Activated CD4-positive, alpha-beta T cell treated with anti-CD3 and anti-CD28 coated beads, Interleukin-2, Interleukin-4, amounts not matched to agents 100 ng/mL and 50 ng/mL, durations not matched to agents 16 hours and 8 hours (primary cell): ENCODE measurements at places on chromosomes 16 and 17.
A peak's percentile ranks its signal among the peaks of the same experiment; 100 is the strongest.

DNA sequence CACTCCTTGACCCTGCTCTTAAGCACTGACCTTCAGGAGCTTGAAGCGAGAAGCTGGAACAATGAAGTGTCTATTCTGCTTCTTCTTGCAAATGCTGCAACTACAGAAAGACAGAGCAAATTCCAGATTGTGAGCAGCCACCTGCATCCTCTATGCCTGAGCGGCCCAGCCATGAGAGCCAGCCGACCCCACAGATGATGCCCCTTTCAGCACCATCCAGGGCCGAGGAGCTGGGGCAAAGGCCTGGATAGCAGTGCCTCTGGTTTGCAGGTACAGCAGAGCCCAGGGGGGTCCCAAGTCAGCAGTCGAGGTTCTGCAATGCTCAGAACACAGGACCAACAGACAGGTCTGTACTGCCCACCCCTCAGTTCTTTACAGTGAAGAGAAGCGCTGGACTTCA lies 4.7 kb downstream of the CENPV start:
- no peak for DNase-seq

DNA sequence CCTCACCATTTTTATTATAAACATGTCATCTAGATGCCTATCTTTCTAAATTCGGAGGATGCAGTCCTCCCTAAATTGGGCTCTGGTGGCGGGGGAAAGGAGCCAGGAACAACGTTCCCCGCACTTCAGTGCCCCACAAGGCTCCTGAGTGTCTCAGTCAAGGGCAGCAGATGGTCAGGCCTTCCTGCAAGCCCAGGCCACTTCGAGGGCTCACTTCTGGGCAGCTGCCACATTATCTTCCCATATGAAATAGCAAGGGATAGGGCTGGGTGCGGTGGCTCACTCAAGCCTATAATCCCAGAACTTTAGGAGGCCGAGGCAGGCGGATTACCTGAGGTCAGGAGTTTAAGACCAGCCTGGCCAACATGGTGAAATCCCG lies 32.3 kb downstream of the FBXO31 start:
- DNase-seq = no peak

- DNase-seq = no peak
Observed at GRCh38 chr17:32998887-32999228, 7.2 kb downstream of the SPACA3 start.

GRCh38 chr16:53761962-53762703 lies 58.2 kb downstream of the FTO start:
- DNase-seq = no peak

DNA sequence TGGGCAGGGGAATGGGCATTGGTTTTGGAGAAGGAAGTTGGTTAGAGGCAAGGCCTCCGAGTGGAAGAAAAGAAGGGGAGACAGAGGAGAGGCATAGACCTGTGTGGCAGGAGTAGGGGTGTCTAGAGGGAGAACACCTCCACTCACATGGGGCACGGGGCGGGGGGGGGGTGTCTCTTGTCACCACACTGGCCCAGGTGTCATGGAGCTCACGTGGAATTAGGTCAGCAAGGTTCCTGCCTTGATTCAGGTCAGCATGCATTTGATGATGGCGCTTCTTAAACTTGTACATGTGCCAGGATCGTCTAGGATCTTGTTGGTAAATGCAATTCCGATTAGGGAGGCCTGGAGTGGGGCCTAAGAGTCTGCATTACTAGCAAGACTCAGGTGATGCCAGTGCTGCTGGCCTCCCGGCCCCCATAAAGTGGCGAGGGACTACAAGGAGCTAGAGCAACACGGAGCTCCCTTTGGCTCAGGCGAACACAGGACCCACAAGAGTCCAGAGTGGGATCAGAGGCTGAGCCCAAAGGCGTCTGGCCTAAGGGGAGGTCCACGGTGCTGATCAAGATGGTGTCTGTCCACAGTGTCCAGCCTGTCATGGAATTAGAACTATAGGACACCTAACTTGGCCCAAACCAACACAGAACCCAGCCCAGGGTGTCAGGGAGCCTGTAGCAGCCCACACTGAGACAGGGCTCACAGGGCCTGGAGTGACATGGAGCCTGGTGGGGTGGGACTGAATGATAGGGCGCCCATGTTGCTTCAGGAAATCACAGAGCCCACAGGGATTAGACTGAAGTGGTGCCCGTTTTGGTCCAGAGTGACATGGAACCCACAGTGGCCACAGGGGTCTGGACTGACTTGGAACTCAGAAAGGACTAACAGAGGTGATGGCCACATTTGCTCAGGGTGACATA lies 16.7 kb downstream of the EPOP start:
- no peak for DNase-seq

- DNase-seq = peak; percentile 31
Observed at GRCh38 chr16:79658301-79659033, 57.9 kb upstream of the MAF start.

- DNase-seq = no peak
Observed at GRCh38 chr16:19913340-19913645, 28.6 kb upstream of the GPRC5B start.

DNA sequence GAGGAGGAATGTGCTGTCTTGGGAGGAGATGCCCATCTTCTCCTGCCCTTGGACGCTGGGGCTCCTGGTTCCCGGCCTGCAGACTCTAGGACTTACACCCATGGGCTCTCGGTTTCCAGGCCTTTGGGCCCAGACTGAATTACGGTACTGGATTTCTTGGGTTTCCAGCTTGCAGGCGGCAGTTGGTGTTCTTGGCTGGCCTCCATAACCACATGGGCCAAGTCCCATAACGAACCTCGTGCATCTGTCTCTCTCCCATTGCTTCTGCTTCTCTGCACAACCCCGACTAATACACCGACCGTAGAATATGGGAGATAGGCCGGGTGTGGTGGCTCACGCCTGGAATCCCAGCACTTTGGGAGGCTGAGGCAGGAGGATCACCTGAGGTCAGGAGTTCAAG lies 162.6 kb downstream of the SDK2 start:
- no peak for DNase-seq

- DNase-seq = no peak
Observed at GRCh38 chr17:9446528-9446927, 129.1 kb downstream of the STX8 start.

- no peak for DNase-seq
Observed at GRCh38 chr17:75344666-75345065, 55.4 kb upstream of the SLC25A19 start.

DNA sequence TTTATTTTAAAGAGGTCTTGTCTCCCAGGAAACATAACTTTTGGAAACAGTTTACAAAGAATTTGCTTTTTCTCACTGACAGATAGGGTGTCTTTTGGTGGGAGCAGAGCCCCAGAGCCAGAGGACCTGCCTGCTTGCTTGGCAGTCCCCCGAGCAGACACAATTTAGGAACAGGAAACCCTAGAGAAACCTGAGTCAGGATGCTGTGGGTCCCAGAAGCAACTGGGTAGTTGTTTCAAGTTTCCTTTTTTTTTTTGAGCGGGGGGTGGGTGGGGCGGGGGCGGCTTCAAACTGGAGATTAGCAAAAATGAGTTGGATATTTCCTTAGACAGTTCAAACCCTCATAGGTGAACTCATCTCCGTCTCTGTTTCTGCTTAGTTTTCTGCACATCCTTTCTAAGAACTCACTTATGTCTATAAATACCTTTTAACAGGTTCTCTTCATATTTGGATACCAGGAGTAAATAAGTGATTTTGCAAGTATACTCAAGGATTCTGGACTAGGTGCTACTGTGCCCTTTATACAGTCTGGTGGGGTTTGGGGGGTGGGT lies 135.1 kb downstream of the PRKCA start:
- DNase-seq = no peak

DNA sequence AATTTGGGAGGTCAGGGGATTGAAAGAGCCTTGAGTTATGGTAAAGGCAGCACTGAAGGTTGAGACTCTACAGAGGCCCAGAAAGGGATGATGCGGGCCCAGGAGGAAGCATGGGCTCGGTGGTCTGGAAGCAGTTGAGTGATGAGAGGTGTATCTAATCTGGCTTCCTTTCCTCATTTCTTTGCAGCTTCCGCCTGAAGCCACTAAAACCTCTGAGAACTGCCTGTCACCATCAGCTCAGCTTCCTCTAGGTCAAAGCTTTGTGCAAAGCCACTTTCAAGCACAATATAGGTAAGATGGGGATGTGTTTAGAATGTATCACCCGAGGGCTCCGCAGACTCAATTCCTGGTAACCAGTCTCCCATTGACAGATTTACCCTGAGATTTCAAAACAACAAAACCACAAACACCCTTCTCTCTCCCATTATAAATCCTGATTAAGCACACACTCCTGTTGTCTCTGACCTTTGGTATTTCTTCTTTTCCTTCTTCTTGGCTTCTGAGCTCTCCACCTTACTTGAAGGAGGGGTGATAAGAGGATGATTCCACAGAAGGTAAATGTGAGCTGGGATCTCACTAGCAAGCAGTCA lies 21.2 kb downstream of the USP43 start:
- peak; percentile 21 for DNase-seq

DNA sequence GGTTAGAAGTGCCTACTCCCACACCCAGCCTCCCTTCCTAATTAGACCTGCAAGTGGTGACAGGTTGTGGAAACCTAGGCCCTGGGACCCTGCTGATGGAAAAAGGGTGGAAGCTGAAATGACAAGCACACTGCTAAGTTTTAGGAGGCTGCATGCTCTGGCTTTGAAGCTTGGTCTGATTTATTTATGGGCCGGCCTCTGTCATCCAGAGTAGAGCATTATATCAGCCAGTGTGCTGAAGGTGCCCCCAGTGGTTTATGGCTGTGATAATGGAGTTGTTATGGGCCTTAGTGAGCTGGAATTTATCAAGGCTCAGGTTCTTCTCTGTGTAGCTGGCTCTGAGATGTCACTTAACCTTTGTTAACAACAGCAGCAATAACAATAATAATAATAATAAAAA lies 142.6 kb downstream of the UTP18 start:
- DNase-seq = no peak

DNA sequence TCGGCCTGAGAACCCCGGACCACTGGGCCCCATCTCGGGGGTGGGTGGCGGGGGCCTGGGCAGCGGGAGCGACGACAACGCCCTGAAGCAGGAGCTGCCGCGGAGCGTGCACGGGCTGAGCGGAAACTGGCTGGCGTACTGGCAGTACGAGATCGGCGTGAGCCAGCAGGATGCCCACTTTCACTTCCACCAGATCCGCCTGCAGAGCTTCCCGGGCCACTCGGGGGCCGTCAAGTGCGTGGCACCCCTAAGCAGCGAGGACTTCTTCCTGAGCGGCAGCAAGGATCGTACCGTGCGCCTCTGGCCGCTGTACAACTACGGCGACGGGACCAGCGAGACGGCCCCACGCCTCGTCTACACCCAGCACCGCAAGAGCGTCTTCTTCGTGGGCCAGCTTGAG lies 8.9 kb upstream of the SERPINF2 start:
- no peak for DNase-seq

- DNase-seq = no peak
Observed at GRCh38 chr17:27065588-27065987, 228.3 kb upstream of the WSB1 start.

- DNase-seq = no peak
Observed at GRCh38 chr17:19619705-19620325, 28.7 kb upstream of the ALDH3A2 start.

DNA sequence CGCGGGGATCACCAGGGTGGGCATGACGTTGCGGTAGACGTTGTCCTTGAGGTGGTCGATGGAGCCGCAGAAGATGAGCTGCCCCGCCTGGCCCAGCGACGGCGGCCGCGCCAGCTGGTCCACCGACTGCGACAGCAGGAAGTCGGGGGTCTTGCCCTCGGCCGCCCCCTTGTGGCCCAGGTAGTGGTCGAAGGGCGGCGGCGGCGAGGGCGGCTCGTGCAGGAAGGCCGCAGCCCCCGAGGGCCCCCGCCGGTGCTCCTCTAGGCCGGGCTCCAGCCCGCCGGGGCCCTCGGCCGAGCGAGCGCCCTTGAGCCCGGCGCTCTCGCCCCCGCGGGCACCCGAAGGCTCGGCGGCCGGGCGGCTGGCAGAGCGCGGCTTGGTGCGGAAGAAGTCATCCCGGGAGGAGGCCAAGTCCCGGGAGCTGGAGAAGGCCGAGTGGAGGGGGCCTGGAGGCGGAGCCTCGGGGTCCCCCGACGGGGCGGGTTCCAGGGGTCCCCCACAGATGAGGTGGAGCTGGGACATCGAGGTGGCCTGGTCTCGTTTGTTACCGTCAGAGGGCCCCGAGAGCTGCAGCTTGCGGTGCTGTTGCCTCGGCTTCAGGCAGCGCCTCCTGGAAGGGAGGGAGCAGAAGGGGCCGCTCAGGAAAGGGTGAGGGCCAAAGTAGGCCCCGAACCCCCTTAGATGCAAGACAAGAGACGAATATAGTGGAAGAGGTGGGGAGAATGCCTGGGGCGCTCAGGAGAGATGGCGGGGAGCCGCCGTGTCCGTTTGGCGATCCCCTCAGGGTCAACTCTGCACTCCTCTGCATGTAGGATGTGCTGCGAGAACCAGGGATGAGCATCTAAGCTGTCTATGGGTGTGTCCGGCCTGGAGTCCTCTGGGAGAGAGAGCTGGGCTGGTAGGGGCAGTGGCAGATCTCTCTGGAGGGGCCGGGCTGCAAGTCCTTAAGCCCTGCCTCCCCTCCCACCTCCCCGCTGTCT lies 8.8 kb downstream of the FAM171A2 start:
- DNase-seq = peak; percentile 41

- DNase-seq = no peak
Observed at GRCh38 chr16:54175169-54175551, 111.4 kb downstream of the IRX3 start.

- DNase-seq = no peak
Observed at GRCh38 chr16:80113873-80114574, 426.8 kb upstream of the DYNLRB2 start.

DNA sequence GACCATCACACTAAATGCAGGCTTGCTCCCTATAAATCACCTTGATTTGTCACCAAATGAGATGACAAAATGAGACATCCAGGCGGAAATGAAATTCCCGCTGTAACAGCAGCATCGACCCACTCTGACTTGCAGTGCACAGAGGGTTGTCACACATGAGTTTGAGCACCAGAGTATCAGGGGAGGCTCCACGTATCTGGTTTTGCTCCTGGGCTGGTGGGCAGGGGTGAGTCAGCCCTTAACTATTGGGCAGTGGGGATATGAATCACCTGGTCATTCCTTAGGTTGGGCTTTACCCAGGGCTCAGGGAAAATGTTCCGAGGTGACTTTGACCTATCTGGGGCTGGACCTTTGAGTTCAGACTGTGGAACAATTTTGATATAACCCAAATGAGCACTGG lies 245.2 kb upstream of the CCL2 start:
- DNase-seq = no peak

- no peak for DNase-seq
Observed at GRCh38 chr17:74523308-74523707, 8.0 kb downstream of the CD300LB start.

- DNase-seq = no peak
Observed at GRCh38 chr16:85079785-85080570, 32.3 kb downstream of the CIBAR2 start.

DNA sequence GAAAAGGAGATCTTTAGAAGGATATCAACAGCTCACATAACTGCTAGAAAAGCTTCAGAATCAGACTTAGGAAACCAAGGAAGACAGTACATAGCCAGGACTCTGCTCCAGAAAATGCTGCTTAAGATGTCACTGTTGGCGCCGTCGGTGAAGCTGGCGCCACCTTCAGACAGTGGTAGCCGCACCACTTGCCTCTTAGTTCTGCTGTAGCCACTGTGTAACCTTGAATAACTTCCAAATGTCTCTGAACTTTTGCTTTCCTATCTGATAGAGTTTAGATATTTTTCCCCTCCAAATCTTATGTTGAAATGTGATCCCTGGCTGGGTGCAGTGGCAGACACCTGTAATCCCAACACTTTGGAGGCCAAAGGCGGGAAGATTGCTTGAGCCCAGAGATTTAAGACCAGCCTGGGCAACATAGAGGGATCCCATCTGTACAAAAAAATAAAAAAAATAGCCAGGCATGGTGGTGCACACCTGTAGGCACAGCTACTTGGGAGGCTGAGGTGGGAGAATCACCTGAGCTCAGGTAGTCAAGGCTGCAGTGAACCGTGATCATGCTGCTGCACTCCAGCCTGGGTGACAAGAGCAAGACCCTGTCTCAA lies 6.3 kb upstream of the USP31 start:
- DNase-seq = peak; percentile 12
